ENCODE measurements at places on chromosomes 2 and 18.

- H3K27ac ChIP-seq: no peak overlapping the region
- no peaks in the 10 kb centered on the region for H3K27me3 ChIP-seq
- no peaks in the 10 kb centered on the region for H3K36me3 ChIP-seq
- DNase-seq: no peak
These were observed 74.2 kb upstream of the LAPTM4A start for GRCh38 chr2:20125616-20126015.

GRCh38 chr2:32711219-32711618 is 83.4 kb downstream of the TTC27 start:
- H3K27ac ChIP-seq: no peak overlapping the region
- H3K36me3 ChIP-seq: no peaks in the 10 kb centered on the region
- no peaks in the 10 kb centered on the region for H3K27me3 ChIP-seq
- H3K4me3 ChIP-seq: no peak overlapping the region
- H3K4me1 ChIP-seq: no peaks in the 10 kb centered on the region
- DNase-seq: no peak

DNA sequence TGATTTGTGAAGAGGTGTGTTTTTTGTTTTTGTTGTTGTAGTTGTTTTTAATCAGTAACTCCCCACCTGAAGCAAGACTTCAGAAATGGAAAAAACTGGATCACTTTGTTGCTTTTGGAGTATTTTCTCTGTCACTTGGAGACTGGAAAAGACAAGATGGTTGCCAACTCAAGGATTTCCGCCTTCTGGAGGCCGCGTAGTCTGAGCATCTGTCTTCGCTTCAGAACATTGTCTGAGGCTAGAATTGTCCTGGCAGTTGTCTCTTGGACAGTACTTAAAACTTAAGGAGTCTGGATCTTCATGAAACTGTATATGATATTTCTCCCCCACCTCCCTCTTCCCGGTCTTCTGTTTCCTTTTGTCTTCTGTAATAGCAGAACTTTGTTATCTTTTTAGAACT is 67.7 kb downstream of the ARHGAP28 start:
- no peak overlapping the region for H3K4me3 ChIP-seq
- H3K27me3 ChIP-seq: no peaks in the 10 kb centered on the region
- H3K4me1 ChIP-seq: peaks cover 17% of the 10 kb centered on the region
- no peak for DNase-seq

DNA sequence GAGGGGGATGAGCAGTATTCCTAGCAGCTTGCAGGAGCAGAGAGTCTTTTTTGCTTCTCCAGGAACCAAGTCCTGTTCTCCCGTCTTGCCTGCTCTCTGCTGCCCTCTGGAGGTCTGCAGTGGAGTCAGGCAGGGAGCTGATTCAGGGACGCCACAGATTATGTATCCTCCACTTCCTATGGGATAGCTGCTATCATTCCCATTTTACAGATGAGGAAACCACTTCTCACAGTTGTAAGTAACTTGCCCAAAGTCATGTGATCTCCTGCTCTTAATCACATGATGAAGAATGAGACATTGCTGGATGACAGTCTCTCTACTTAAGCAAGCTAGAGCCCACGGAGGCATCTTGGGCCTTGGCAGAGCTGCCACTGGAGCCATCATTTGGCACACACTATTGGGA is 8.3 kb downstream of the SLC4A5 start:
- peak; percentile 86 for DNase-seq
- no peaks in the 10 kb centered on the region for H3K27me3 ChIP-seq
- H3K4me3 ChIP-seq: no peak overlapping the region
- no peaks in the 10 kb centered on the region for H3K4me1 ChIP-seq

- H3K27ac ChIP-seq: no peak overlapping the region
- no peaks in the 10 kb centered on the region for H3K36me3 ChIP-seq
- no peak for DNase-seq
- no peaks in the 10 kb centered on the region for H3K27me3 ChIP-seq
- H3K4me3 ChIP-seq: no peak overlapping the region
These were observed 444.1 kb upstream of the RAB12 start for GRCh38 chr18:8165095-8165494.

- DNase-seq: no peak
- H3K27me3 ChIP-seq: no peaks in the 10 kb centered on the region
- no peaks in the 10 kb centered on the region for H3K36me3 ChIP-seq
- no peak overlapping the region for H3K4me3 ChIP-seq
- H3K27ac ChIP-seq: no peak overlapping the region
These were observed 281.6 kb upstream of the RGPD4 start for GRCh38 chr2:107545066-107545465.

- H3K27me3 ChIP-seq: no peaks in the 10 kb centered on the region
- peak; percentile 80 for DNase-seq
- no peak overlapping the region for H3K27ac ChIP-seq
- no peaks in the 10 kb centered on the region for H3K36me3 ChIP-seq
- no peak overlapping the region for H3K4me3 ChIP-seq
These were observed 95.9 kb downstream of the MAP4K4 start for GRCh38 chr2:101793277-101793969.

GRCh38 chr2:239305222-239305575 is 95.6 kb downstream of the HDAC4 start:
- no peak overlapping the region for H3K4me3 ChIP-seq
- no peaks in the 10 kb centered on the region for H3K27me3 ChIP-seq
- no peaks in the 10 kb centered on the region for H3K36me3 ChIP-seq
- 0 out of 2 replicates have a peak overlapping the region, but pooled peaks have one; percentile 63 for H3K27ac ChIP-seq
- peak; percentile 6 for DNase-seq

- H3K4me3 ChIP-seq: no peak overlapping the region
- no peak for DNase-seq
- H3K4me1 ChIP-seq: no peaks in the 10 kb centered on the region
- H3K27ac ChIP-seq: no peak overlapping the region
- no peaks in the 10 kb centered on the region for H3K27me3 ChIP-seq
These were observed 316.9 kb downstream of the CDH2 start for GRCh38 chr18:27860011-27860410.

- peaks cover 8% of the 10 kb centered on the region for H3K4me1 ChIP-seq
- no peak overlapping the region for H3K27ac ChIP-seq
- 0 out of 2 replicates have a peak, but pooled peaks cover 5% of the 10 kb centered on the region for H3K36me3 ChIP-seq
These were observed 42.6 kb upstream of the MAPRE2 start for GRCh38 chr18:34998661-34999060.
